Stimulated activated CD8-positive, alpha-beta memory T cell treated with anti-CD3 and anti-CD28 coated beads, Interleukin-12 subunit alpha, Interleukin-12 subunit beta, amount 100 ng/mL, for 1 hour (primary cell): ENCODE measurements at places on chromosomes 2 and 18.

GRCh38 chr2:28101892-28102291 lies 211.4 kb downstream of the BABAM2 start:
- DNase-seq: no peak

GRCh38 chr2:95314598-95314963 lies 17.4 kb downstream of the KCNIP3 start:
- no peak for DNase-seq

DNA sequence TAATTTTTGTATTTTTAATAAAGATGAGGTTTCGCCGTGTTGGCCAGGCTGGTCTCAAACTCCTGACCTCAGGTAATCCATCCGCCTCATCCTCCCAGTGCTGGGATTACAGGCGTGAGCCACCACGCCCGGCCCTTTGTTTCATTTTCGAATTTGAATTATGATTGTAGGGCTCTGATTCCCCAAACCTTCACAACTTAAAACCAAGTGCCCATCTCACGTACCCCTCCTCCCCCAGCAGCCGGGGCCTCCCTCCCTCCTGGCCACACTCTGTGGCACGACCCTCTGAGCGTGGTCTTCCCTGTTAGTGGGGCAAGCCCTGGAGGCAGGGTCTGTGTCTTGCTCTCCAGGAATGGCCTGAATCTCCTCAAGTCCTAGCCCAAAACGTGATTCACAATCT lies 166.5 kb downstream of the ASB1 start:
- DNase-seq: no peak

- no peak for DNase-seq
These were observed 36.0 kb upstream of the STAT1 start for GRCh38 chr2:191049728-191050639.

DNA sequence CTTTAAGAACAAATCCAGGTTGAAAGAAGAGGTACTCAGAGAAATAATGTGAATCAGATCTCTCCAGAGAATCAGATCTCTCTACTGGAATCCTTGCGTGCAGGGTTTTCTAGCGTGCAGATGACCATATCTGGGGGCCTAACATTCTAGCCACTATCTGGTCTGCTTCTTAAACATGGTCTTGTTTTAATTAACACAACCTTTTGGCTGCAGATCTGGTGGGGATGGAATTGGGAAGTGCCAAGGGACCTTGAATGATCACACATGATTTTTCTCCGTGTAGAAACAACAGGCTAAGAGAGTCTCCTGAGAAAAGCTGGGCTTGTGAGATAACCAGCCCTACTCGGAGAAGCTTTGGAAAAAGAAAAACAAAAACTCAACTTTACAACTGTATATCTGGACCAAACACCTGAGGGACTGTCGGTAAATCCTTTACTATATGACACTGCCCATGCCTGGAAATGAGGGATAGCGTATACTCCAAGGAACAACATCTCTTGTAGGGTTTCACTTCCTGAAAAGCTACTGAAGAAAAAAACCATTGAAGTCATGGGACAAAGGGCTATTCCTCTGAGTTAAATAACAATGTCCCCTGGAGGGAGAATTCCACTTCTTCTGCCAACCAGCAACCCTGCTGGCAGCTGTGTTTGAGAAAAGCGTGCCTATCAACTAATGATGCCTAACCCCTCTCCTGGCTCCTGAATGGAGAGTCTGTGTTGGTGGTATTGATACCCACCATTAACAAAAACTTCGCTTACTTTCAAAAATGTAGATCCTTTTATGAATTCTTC lies 171.0 kb upstream of the REV1 start:
- no peak for DNase-seq

- DNase-seq: no peak
These were observed 16.5 kb upstream of the ACSL3 start for GRCh38 chr2:222844323-222844722.

- DNase-seq: no peak
These were observed 224.3 kb downstream of the ANAPC1 start for GRCh38 chr2:111659361-111660333.

DNA sequence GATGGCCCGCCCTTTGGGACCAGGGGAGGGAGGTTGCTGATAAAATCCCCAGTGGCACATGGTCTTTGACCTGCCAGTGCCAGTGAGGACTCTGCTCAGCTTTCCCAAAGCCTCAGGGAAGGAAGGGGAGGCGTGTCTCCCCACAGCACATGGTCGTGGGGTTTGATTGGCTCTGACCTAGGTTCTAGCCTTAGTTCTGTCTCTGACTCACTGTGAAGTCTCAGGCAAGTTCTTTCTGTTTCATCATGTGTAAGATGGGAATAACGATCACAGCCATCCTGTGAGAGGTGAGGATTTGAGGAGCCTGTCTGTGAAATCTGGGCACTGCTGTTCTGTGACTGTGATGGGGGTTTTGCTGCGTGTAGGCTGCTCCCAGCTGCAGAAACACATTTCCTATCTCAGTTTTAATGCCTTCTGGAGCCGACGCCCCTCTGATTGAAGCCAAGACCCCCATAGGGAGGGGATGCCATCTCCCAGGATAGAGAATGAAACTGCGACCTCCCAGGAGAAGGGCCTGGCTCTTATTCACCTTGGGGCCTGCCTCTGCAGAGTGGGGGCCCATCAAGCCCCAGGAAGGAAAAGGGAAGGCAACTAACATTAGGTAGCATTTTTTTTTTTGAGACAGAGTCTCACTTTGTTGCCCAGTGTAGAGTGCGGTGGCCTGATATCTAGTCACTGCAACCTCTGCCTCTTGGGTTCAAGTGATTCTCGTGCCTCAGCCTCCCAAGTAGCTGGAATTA lies 84.0 kb downstream of the DDX1 start:
- DNase-seq: no peak

DNA sequence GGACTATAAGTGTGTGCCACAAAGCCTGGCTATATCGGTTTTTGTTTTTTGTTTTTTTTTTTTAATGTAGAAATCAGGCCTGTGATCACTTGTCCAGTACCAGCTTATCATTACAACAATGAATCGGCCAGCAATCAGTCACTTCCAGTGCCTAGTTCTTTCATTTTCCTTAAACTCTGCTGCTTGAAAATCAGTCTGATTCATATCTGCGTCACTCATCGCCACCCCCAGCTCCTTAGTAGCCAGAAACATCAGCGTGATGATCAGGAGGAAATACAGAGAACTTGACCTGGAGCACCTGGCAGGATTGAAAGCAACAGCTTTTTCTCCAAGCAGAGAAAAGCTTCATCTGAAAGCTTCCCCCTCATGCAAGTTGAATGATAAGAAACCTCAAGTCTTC lies 75.4 kb downstream of the SPTBN1 start:
- DNase-seq: no peak

- no peak for DNase-seq
These were observed 48.0 kb downstream of the TRABD2A start for GRCh38 chr2:84832772-84833461.

DNA sequence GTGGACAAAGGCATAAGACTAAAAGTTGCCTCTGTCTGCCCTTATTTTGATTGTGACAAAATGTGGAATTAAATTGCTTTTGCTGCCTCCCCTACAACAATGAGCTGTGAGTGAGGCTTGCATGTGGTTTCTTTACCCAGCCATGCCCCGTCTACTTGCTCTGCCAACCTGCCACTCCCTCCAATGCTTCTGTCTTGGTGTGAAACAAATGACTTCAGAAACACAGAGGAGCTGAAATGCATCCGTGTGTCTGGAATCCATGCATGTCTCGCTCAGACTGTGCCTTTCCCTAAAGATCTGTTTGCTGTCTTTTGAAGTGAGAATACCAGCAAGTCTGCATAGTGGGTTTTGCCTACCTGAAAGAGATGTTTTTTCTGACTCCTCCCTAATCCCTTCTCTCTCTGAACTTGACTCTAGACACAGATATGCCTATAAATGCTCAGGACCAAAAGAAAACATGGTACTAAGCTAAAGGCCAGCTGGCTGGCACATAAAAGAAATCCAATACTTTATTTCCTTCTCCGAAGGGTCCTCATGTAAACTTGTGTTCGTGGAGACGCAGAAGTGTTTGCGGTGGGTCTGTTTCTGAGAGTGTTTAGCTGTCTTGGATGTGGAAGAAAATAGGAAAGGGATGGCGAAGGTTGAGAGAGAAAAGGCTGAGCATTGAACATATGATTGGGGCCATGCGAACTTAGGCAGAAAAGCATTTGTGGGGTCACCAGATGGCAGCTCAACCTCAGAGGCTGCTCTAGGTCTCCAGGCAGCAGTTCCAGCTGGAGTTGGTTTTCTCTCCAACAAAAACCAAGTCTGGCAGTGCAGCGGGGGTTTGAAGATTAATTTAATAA lies 120.5 kb downstream of the CCBE1 start:
- no peak for DNase-seq

GRCh38 chr18:28125051-28125450 lies 51.9 kb downstream of the CDH2 start:
- no peak for DNase-seq

- DNase-seq: no peak
These were observed 7.0 kb upstream of the ALPK2 start for GRCh38 chr18:58635891-58636290.
